ENCODE measurements at places on chromosomes 7 and 10. TPM values are rescaled to one million over a fixed set of nuclear protein-coding genes. Genes with fewer than 3 reads are reported as not detected.

Gene NME8
- 0.29 TPM for total RNA-seq

Gene HKDC1
- total RNA-seq, result 0.09 TPM

GRCh38 chr10:57955076-57955475 lies 312.6 kb downstream of the IPMK start:
- DNase-seq, result no peak

DNA sequence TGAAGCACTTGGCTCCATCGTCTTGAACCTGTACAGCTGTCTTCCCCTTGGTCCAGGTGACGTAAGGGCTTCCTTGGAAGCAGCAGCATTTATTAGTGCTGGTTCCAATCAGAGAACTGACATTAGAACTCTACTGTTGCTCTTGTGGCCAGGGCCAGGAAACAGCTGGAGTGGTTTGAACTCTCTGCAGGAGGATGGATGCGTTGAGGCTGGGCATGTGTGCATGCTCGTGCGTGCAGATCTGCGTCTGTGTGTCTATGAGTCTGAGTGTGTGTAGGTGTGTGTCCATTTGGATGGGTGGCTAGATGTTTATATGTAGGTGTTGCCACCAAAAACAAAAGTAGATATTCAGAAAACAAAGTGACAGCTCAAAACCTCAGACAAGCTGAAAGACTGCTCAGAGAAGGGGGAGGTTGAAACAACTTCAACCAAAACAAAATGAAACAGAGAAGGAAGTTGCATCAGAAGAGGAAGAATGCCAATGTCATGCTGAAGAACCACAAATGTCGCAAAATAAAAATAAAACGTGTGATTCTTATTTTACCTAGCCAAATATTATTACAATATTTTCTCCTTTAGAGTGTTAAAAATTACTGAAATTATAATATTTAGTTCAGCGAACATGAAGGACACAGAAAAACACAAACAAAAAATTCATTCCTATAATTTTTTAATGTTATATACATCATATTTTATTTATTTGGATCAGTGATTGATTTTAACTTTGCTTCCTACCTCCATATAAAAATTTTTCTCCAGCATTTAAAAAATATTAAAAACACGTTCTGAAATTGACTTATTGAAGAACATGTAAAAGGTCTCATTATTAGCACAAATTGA lies 96.1 kb upstream of the MKLN1 start:
- DNase-seq, result no peak

GRCh38 chr7:91824201-91824600 lies 56.3 kb downstream of the MTERF1 start:
- DNase-seq, result no peak

GRCh38 chr7:131292141-131292905 lies 35.4 kb upstream of the MKLN1 start:
- no peak for DNase-seq

Gene COL17A1
- total RNA-seq, result 0.88 TPM

DNA sequence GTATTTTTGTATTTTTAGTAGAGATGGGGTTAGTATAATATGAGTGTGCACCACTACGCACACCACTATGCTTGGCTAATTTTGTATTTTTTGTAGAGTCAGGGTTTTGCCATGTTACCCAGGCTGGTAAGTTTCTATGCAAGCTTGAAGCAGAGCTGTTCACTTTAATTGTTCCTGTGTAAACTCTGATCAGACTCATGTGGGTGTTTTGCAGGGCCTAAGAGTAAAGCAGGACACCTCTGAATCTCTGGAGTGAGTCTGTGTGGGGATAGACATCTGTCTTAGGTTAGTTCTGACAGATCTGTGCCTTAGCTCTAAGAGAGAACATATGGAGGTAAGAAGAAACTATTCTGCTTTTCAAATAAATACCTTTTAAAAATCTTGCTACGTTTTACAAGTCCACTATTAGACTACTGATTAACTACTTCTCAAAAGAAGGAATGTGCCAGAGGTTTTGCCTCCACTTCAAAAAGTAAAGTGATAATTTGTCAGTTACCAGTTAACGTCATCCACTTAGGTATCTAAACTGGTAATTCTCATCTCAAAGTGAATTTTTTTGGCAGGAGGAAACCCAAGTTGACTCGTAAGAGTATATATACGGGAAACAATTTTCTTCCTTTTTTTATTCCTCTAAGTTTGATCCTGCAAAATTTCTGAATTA lies 1.1 kb downstream of the COL17A1 start:
- no peak for DNase-seq

Gene PON1
- total RNA-seq, result not detected

Gene CHRM2
- total RNA-seq, result not detected

DNA sequence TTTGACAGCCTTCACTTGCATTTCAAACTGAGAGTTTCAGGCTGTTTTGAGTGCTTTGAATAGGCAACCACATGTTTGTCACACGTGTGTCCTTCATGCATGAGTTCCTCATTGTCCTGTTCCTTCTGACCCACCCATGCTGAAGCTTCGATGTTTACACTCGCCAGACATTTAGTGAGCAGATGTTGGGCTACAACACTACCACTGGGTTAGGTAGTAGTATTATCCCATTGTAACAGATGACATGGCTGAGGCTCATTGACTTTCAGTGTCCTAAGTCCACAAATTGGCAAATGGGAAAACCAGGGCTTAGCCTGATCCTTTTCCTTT lies 456.1 kb downstream of the PHTF2 start:
- DNase-seq, result no peak

- no peak for DNase-seq
Observed at GRCh38 chr7:76231071-76231470, 29.4 kb downstream of the SRRM3 start.

DNA sequence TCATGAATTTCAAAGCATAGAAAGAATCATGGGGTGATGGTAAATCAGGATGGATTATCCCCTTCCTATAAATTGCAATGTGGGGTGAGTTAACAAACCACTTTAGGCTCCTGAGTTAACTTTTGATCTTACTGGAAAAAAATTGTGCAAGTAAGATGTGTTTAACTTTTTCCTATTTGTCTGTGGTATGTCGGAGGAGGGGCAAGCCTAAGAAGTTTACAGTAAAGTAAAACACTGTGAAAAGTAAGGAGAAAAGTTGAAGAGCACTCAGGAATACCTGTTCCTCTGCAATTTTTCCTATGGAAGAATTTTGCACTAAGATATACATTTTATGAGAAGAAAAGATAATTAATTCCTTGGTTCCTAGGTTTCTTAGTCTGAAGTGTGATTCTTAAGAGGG lies 44.4 kb downstream of the IFIT5 start:
- no peak for DNase-seq

Gene EXOSC1
- 22.3 TPM for total RNA-seq

DNA sequence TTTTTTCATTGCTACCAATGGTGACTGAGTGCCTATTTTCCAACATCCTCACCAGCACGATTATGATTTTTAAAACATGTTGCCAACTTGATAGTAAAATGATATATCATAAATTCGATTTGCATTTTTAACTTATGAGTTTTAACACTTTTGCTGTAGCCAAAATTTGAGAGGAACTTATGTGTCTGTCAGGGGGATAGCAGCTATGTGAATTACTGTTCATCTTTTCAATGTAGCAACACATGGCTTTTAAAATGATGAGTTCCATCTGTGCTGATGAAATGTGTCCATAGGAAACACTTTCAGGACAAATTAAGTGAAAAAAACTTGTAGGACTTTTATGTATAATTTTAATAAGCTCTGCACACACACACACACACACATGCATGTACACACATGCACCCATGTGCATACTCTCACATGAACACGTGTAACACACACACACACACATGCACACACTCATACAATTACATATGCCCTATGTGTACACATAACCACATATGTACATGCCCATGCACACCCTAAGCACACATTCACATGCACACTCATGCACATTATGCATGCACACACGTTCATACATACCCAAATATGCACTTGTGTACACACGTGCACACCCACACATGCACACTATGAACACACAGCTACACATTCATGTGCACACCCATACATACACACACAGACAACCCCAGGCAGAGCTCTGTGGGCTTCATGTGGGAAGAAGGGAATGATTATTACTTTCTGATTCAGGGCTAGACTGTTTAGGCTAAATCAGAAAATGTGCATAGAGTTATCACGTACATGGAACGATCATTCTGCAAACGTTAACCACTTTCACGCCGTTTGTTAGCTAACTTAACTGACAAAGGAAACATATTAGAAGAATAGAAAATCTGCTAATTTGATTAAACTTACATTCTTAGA lies 68.9 kb downstream of the C10orf143 start:
- DNase-seq, result no peak

GRCh38 chr10:129946859-129947258 lies 17.2 kb downstream of the EBF3 start:
- DNase-seq, result peak; percentile 71

DNA sequence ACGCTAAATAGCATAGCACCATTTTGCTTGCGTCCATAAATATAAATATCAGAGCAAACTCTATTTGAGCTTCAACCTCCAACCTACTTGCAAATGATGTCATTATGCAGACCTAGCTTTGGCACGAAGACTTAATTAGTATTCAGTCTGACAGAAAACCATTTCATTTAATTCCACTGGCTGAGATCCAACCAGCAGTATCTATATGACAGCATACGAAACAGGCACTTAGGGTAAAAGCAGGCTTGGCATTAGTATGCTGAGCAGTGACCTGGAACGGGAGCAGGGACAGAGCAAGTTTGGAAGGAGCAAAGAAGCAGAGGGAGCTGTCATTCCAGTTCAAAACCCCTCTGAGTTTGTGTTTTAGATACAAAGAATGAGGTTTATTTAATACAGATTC lies 312.5 kb upstream of the CHRM2 start:
- DNase-seq, result no peak

DNA sequence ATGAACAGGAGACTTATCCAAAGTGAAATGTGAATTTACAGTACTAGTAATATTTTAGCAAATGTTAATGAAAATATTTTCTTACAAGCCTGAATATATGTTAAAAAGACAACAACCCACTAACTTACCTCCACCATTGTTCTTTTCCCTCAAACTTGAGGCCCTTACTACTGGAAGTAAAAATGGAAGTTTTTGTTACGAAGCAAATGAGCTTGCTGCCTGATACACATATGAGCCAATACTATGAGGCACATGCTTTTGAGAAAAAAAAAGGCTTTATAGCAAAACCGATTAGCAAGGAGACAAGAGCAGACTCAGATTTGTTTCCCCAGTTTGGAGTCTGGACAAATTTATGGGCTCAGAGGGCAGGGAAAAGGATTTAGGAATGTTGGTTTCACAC lies 29.0 kb downstream of the PRPS1L1 start:
- DNase-seq, result no peak

GRCh38 chr7:21044384-21044783 lies 257.7 kb upstream of the SP8 start:
- DNase-seq, result no peak

Gene FGF8
- total RNA-seq, result not detected

DNA sequence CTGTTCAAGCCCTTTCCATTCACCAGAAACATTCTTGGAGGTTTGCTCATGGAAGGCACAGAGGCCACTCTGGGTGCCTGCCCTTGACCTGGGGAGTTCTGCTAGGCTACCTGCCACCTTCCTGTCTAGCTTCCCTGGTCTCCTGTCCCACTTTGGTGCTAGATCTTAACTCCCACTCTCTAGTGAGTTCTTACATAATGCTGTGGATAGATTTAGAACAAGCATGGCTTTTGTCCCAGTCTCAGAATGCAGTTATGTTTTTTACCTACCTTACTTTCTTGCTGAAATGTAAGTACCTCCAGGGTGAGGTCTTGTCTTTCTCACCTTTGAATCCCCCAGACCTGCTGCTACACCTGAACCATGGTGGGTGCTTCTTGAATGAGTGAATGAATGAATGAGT lies 1252.3 kb downstream of the TYW1 start:
- no peak for DNase-seq

Gene OSBPL3
- 5.0 TPM for total RNA-seq

Gene POU6F2
- 0.69 TPM for total RNA-seq

Gene FAM241B
- 2.2 TPM for total RNA-seq
